AG04450 (cell line): ENCODE measurements at places on chromosomes 12 and 14.

GRCh38 chr12:12033824-12034223 is 36.9 kb upstream of the BCL2L14 start:
- no peak for DNase-seq

DNA sequence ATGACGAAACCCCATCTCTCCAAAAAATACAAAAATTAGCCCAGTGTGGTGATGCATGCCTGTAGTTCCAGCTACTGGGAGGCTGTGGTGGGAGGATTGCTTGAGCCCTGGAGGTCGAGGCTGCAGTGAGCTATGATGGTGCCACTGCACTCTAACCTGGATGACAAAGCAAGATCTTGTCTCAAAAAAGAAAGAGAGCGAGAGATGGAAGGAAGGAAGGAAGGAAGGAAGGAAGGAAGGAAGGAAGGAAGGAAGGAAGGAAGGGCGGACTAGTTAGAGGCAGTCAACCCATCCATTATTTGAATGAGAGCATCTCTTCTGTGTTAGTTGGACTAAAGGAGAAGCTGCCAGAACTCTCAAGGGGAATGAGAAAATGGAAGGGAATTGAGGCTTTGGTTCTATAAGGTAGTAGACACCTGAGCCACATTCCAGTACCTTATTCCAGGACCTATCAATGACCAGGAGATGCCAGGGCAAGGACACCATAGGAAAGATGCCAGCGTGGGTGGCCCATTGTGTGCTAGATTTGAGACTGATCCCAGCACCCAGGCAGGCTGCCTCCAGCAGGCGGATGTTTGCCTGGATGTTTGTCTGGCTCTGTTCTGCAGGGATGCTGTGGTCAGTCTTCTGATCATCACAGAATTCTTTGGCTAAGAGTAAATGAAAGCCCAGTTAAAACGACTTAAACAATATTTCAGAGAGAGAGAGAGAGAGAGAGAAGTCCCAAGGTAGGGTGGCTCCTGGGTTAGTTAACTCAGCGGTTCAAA is 11.5 kb upstream of the P2RX7 start:
- DNase-seq, result no peak

GRCh38 chr14:75299059-75299458 is 20.4 kb downstream of the FOS start:
- DNase-seq, result no peak

- DNase-seq, result no peak
Measured at GRCh38 chr12:108468196-108468968, 46.7 kb upstream of the FICD start.
